Stimulated activated CD8-positive, alpha-beta memory T cell treated with anti-CD3 and anti-CD28 coated beads, Interleukin-2, amount 100 ng/mL, for 48 hours (primary cell): ENCODE measurements at places on chromosomes 3 and 15.

GRCh38 chr3:129314386-129315222 is 35.9 kb downstream of the HMCES start:
- peak; percentile 53 for DNase-seq

- no peak for DNase-seq
These were observed 60.1 kb downstream of the MGLL start for GRCh38 chr3:127762077-127762786.

DNA sequence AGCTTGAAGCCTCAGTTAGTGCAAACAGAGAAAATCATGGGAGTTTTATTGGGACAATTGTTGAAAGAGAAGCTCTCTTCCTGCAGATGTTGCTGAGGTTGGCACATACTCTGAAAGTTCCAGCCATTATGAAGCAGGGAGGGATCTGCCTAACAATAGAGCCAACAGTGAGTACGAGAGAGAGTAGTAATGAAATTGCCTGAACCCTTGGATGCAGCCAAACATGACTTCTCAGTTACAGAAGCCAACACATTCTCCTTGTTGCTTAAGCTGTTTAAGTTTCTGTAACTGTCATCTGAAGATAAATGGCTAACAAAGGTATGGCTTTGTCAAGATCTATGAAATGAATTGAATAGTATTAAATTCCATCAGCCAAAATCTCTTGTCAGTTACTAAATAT is 211.0 kb upstream of the TTC14 start:
- no peak for DNase-seq

DNA sequence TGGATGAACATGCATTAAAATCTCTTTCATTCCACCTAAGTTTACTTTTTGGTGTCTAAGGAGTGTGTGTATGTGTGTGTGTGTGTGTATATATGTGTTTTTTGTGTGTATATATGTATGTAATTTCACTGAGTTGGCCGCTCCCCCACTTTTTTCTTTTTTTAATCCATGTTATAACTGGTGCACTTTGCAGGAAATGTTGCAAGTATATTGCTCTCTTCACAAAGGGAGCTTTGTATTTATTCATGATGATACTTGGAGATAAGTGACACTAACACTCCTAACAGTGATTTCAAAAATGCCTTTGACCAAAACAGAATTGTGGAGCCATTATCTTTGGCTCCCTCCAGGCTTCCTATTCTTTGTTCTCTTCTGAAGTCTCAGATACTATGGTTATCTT is 95.8 kb downstream of the FNDC3B start:
- no peak for DNase-seq

DNA sequence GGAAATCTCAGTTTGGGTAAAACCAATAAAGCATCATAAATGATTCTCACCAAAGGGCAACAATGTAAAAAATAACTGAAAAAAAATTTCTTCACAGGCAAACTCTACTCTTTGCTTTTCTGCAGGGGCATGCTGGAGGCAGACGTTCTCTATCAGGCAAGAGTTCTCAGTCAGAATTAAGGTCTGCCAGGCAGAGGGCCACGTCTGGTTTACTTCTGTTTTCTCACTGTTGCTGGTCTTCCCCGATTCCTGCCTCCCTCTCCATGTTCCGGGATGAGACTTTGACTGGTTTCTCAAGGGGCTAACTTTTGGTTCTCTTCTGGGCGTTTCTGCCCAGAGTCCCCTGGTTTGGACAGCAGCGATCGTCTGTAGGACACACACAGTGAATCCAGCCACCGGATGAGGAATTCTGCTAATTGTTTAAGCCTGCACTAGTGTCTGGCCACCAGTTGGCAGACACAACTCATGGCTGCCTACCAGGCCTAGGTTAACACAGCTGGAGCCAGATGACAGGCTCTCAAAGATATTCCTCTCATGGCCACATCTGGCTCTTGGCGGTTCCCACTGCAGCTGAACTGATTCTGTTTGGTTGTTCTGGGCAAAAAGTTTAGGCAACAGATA is 273.1 kb downstream of the FOXP1 start:
- no peak for DNase-seq

GRCh38 chr3:87805670-87806069 is 253.1 kb downstream of the CGGBP1 start:
- no peak for DNase-seq

DNA sequence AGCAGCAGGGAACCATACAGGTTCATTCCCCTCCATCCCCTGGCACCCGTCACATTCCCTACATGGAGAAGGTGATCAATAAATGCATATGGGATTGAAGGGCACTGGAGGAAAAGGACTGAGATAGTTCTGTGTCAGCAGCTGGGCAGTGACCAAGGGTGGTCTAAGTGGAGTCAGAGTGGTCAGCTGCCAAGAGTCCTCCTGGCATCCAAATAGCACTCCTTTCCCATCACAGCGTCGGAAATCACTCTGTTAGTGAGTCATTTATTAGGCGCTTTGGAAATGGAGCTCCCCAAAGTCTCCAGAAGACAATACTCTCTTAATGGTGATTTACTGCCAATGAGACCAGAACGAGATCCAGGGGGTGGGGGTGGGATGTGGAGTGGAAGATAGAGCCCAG is 6.8 kb upstream of the TRH start:
- no peak for DNase-seq

GRCh38 chr15:31341071-31341470 is 14.4 kb downstream of the KLF13 start:
- DNase-seq, result no peak

- DNase-seq, result no peak
These were observed 41.5 kb downstream of the RARB start for GRCh38 chr3:25469558-25469957.
